ENCODE measurements at places on chromosomes 7 and 10. TPM values are rescaled to one million over a fixed set of nuclear protein-coding genes. Genes with fewer than 3 reads are reported as not detected.

The SPDYE1 gene
- not detected for total RNA-seq

The HNRNPF gene
- total RNA-seq, result 99.7 TPM

The FGFR2 gene
- total RNA-seq, result 7.4 TPM

The UCMA gene
- total RNA-seq, result not detected

The IGFBP1 gene
- not detected for total RNA-seq

The HOXA3 gene
- not detected for total RNA-seq

The FEZF1 gene
- total RNA-seq, result 12.7 TPM
